Activated CD4-positive, CD25-positive, alpha-beta regulatory T cell treated with anti-CD3 and anti-CD28 coated beads, Interleukin-2, amount 50 U/mL, for 72 hours (primary cell): ENCODE measurements at places on chromosomes 2 and 18.

DNA sequence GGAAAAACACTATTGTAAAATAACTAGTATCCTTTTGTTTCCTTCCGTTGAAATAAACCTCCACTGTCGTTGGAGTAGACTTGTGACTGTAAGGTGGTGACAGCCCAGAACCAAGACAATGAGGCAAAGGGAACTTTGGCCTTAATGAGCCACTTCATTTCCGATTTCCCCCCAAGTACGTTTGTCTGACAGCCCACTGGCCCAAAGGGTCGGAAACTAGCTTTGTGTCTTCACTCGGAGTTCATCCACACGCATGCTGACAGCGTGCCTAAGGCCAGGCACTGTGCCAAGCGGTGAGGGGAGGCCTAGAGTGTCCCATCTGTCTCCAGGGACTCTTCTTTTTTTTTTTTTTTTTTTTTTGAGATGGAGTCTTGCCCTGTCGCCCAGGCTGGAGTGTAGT is 21.0 kb downstream of the HJURP start:
- peak; percentile 1 for DNase-seq

DNA sequence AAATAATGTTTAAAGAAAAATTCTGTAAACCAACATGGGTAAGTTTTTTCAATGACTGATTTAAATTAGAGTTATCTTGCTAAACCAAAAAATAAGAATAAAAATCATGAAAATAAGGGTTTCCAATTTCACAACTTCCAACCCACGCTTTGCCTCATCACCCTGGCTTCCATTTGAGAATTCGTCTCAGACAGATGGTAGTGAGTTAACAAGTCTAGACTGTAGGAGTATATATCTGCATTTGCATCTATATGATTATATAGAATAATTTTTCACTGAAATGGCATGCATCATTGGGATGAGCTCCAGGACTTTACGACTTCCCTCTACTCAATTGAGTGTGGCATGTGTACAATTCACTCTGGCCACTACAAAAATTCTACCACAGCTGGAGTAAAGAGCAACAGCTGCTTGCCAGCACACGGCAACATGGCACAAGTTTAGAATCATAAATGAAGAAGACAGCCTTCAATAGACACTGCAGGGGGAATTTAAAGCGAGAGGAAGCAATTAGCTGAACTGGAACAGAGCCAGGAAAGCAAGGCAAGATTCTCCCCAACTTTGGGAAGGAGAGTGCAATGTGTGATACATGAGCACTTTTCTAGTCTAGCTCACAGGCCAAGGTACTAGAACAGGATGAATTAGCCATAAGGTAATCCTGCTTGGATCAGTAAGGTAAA is 1673.5 kb upstream of the CELF4 start:
- DNase-seq: no peak

DNA sequence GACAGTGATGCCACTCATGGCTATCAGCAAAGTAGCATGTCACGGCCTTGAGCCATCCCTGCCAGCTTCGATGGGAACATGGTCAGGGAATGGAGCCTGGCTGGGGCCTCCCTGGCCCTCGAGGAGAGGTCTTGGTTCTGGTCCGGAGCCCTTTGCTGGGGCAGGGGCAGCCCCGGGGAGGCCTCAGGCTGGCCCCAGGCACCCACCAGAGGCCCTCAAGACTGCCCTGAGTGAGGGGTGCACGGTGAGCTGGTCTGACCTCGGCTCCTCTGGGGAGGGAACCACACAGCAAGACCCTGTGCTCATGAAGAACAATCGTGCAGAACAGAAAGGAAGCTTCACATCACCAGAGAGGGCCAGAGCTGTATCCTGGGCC is 75.2 kb upstream of the OTOS start:
- peak; percentile 13 for DNase-seq

DNA sequence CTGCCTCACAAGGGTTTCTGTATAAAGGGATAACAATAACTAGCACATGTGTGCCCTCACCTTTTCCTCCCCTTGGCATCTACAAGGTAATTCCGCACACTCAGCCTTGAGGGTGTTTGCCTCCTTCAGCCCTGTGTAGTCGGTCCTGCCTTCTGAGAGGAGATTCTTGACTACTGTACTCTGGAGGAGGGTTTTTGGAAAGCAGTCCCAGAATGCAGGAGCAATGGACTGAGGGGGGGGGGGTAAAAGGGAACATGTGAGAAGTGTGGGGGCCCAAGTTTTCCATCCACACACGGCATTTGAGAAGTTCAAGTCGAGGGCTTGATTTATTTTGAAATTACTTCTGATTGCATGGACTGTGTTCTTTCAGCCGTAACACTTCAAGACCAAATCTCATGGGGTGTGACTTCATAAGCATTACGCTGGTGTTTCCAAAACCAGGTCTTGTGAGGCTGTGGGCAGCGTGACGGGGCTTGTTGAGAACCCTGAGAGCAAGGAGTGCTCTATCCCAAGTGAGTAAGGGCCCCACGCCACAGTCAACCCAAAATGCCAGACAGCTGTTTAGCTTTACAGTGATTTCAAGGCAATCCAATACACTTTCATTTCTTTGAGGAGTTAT is 198.7 kb upstream of the MEIS1 start:
- DNase-seq: no peak

- no peak for DNase-seq
These were observed 691 bp downstream of the BIRC6 start for GRCh38 chr2:32357318-32358110.

DNA sequence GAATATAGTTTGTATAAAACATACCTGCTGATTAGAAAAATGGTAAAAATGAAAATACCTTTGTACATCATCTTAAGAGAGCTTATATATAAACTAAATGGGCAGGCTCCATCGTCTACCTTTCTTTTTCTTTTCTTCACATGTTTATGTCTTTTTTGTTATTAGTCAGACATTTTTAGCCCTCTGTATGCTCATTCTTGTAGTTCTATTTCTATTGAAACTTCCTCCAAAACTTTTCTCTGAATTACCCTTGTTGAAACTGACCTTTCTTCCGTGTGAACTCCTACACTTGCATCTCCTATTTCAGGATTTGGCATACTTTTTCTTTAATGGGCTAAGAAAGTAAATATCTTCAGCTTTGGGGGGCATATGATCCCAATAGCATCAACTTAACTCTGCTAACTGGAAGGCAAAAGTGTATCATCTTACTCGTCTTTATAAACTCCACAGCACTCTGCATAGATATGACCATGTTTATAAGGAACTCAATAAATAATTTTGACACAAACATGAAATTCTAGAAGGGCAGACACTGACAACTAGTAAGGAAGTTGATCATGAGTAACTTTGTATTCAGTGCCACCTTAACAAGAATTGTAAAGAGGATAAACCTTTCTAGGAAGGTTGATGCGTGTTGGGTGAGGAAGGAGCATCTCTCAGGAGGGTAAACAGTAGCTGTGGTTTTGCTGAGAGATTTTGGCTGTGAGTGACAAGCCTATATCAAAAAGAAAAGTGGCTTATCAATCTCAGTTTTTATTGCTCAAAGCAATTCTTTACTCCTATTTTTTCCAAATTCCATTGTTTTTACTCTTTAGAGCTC is 127.6 kb downstream of the PIK3C3 start:
- no peak for DNase-seq
